Vein endothelial cell (primary cell): ENCODE measurements at places on chromosomes 5 and 9. TPM values are rescaled to one million over a fixed set of nuclear protein-coding genes. Genes with fewer than 3 reads are reported as not detected.

LCN1 gene
- not detected in 2 replicates for total RNA-seq

CER1 gene
- total RNA-seq = not detected in 2 replicates

AMBP gene
- not detected in 2 replicates for total RNA-seq

C6 gene
- total RNA-seq = not detected in 2 replicates

FAM78A gene
- 6.5 and 7.5 TPM in 2 replicates for total RNA-seq

SLC31A2 gene
- 5.6 and 6.6 TPM in 2 replicates for total RNA-seq

HACD4 gene
- total RNA-seq = 0.19 and 0.98 TPM in 2 replicates

TMEM245 gene
- 83.0 and 87.6 TPM in 2 replicates for total RNA-seq

GRIN1 gene
- 0.10 TPM in 1 of 2 replicates, not detected in the other for total RNA-seq

KCNIP1 gene
- 0.19 and 0.98 TPM in 2 replicates for total RNA-seq

PCDHA8 gene
- under 0.01 TPM in 1 of 2 replicates, not detected in the other for total RNA-seq

DMGDH gene
- 0.33 and 0.38 TPM in 2 replicates for total RNA-seq

BTNL8 gene
- total RNA-seq = not detected in 2 replicates

PCSK1 gene
- total RNA-seq = 2.3 and 8.2 TPM in 2 replicates

ARID3C gene
- 0.33 TPM in 1 of 2 replicates, not detected in the other for total RNA-seq

GFM2 gene
- 30.1 and 32.3 TPM in 2 replicates for total RNA-seq

OBP2B gene
- total RNA-seq = not detected in 2 replicates

BHMT gene
- total RNA-seq = not detected in 2 replicates

TMOD1 gene
- 1.1 and 2.0 TPM in 2 replicates for total RNA-seq

ARL15 gene
- 49.2 and 51.0 TPM in 2 replicates for total RNA-seq

ECM2 gene
- under 0.01 TPM in 1 of 2 replicates, not detected in the other for total RNA-seq

OLFM1 gene
- 0.98 and 1.1 TPM in 2 replicates for total RNA-seq

ACTBL2 gene
- under 0.01 TPM in 1 of 2 replicates, not detected in the other for total RNA-seq

QRFP gene
- not detected in 2 replicates for total RNA-seq

TIMD4 gene
- total RNA-seq = not detected in 2 replicates

KCNV2 gene
- not detected in 2 replicates for total RNA-seq

ADGRD2 gene
- total RNA-seq = not detected in 2 replicates

SPATA6L gene
- total RNA-seq = 2.6 and 3.1 TPM in 2 replicates

OR1L1 gene
- total RNA-seq = not detected in 2 replicates

CD180 gene
- not detected in 2 replicates for total RNA-seq

TGFBI gene
- 7.6 and 22.9 TPM in 2 replicates for total RNA-seq

SPOCK1 gene
- 85.6 and 135 TPM in 2 replicates for total RNA-seq

FCN1 gene
- total RNA-seq = not detected in 2 replicates

COL27A1 gene
- total RNA-seq = 7.8 and 17.8 TPM in 2 replicates

LECT2 gene
- not detected in 2 replicates for total RNA-seq

HSPB3 gene
- not detected in 2 replicates for total RNA-seq

PPP3R2 gene
- total RNA-seq = not detected in 2 replicates

LCN15 gene
- not detected in 2 replicates for total RNA-seq

GNG10 gene
- 54.5 and 69.5 TPM in 2 replicates for total RNA-seq
